ENCODE measurements at places on chromosomes 3 and 15. TPM values are rescaled to one million over a fixed set of nuclear protein-coding genes. Genes with fewer than 3 reads are reported as not detected.

LRRC3B gene
- not detected for total RNA-seq

PLIN1 gene
- total RNA-seq, result 0.07 TPM

ILDR1 gene
- total RNA-seq, result not detected

SERINC4 gene
- not detected for total RNA-seq

MESP1 gene
- 0.46 TPM for total RNA-seq

DNA sequence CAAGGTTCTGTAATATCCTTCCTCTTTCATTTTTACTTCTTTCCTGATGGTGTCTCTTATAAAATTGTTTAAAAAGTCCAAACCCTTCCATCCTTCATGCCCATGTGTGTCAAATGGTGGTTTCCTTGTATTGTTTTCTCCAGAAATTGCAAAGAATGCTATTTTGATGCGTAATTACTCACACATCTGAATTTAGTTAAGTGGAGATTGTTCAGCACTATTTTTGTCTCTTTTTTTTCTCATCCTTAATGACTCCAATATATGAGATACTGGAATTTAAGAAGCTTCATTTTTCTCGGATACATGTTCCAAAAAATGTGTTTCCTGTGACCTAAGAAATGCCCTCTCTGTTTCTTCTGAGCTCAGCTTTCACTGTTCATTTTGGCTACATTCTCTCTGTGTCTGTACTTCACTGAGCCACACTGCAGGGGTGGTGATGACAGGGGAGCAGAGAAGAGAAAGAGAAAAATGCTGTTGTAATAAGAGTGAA lies 799.8 kb downstream of the DIPK2A start:
- peak; percentile 85 for DNase-seq

- DNase-seq, result no peak
Observed at GRCh38 chr3:2937055-2937454, 173.1 kb downstream of the IL5RA start.
